Bladder microvascular endothelial cell (primary cell): ENCODE measurements at places on chromosomes 3 and 15. TPM values are rescaled to one million over a fixed set of nuclear protein-coding genes. Genes with fewer than 3 reads are reported as not detected.

The PRKCI gene
- 25.4 and 41.7 TPM in 2 replicates for total RNA-seq

The SOX2 gene
- total RNA-seq, result not detected in 2 replicates

The CDC25A gene
- total RNA-seq, result 10.8 and 11.6 TPM in 2 replicates

The RASL12 gene
- total RNA-seq, result 0.16 TPM in 1 of 2 replicates, not detected in the other

The PTH1R gene
- total RNA-seq, result 0.06 and 0.32 TPM in 2 replicates

The ESYT3 gene
- not detected in 2 replicates for total RNA-seq

The TIMP4 gene
- total RNA-seq, result 0.82 and 0.97 TPM in 2 replicates

The PYGO1 gene
- 0.32 and 0.57 TPM in 2 replicates for total RNA-seq

The GPR62 gene
- total RNA-seq, result not detected in 2 replicates

The GHSR gene
- not detected in 2 replicates for total RNA-seq

The TERC gene
- total RNA-seq, result 16.6 and 129 TPM in 2 replicates
